ENCODE measurements at places on chromosomes 13 and 19.

DNA sequence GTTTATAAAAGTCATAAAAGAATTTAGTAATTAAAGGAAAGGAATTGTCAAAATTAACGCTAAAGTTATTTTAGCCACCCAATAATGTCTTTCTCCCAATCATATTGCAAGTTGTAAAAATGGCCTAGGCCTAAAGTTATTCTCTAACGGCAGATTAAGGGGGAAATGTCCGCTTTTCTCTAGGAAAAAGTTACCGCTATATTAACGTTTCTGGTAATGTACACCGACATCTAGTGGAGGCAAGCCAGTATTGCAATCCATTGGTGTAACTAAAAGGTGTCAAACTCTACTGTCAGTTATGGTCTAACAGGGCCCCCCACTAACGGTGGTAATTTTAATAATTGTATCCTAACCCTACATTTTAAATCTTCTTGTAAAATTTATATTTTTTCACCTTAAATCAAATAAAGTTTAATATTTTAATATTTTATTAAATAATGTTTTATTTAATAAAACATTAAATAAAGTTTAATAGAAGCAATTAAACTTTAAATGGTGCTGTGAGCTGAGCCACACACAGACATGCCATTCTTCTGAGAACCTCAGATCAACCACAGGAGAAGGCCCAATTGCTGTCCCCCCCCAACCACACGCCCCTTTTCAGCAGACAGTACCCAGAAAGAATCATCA is 35.9 kb upstream of the ZSCAN5A start:
- DNase-seq: peak; percentile 45

DNA sequence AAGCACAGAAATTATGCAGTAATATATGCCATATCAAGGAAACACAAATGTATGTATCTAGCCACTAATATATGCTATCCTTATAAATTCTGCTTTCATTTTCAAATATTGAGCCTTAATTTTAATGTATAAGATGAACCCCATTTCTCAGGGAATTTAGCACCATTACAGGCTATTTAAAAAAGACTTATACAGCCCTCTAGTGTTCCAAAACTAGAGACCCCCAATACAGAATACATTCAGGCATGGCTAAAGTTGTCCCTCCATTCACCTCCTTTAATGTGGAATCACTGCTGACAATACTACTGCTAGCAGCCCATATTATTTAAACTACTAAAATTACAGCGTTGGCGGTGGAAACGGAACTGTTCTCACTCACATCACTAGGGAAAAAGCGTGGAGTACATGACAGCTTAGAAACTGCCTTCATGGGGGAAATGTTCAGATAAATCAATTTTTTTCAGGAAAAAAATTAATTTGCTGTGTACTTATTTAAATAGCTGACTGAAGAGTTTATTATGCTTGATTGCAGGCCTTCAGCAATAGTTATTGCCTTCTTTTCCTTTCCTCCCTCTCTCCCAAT is 541.0 kb downstream of the PCDH9 start:
- DNase-seq: no peak

- DNase-seq: no peak
These were observed 170.2 kb downstream of the DCLK1 start for GRCh38 chr13:35961002-35961401.

- DNase-seq: no peak
These were observed 11.0 kb downstream of the ZNF574 start for GRCh38 chr19:42086770-42087550.

GRCh38 chr13:100667894-100668293 is 6.7 kb downstream of the TMTC4 start:
- DNase-seq: no peak

- no peak for DNase-seq
These were observed 50.9 kb upstream of the ATP12A start for GRCh38 chr13:24629320-24629719.

DNA sequence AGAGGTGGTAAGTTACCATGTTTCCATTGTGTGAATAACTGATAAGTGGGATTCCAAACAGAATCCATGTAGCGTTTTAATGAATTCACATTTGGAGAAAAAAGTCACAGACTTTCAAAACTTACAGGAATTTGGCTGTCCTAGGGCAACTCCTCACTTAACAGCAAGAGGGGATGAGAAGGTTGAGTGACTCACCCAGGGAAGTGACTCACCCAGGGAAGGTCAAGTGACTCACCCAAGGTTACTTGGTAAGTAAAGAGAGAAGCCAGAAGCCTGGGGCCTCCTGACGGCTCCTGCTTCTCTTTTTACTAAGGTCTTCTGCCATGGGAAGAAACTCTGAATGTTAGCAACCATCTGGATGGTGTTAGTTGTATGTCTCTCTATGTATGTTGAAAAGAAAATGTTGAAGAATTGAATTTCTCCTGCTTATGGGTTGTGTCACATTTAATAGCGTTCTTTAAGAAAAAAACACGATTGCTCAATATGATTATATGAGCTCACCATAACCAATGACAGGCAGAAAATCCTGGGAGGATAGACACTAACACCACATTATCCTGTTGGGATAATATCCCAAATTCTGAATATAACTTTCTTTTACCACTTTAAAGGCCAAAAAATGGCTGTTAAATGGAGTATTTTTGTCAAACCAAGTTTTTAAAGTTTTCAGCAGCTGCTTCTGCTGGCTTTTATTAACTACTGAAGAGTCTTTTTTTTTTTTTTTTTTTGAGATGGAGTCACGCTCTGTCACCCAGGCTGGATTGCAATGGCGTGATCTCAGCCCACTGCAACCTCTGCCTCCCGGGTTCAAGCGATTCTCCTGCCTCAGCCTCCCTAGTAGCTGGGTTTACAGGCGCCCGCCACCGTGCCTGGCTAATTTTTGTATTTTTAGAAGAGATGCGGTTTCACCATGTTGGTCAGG is 195.6 kb downstream of the GGACT start:
- peak; percentile 41 for DNase-seq

DNA sequence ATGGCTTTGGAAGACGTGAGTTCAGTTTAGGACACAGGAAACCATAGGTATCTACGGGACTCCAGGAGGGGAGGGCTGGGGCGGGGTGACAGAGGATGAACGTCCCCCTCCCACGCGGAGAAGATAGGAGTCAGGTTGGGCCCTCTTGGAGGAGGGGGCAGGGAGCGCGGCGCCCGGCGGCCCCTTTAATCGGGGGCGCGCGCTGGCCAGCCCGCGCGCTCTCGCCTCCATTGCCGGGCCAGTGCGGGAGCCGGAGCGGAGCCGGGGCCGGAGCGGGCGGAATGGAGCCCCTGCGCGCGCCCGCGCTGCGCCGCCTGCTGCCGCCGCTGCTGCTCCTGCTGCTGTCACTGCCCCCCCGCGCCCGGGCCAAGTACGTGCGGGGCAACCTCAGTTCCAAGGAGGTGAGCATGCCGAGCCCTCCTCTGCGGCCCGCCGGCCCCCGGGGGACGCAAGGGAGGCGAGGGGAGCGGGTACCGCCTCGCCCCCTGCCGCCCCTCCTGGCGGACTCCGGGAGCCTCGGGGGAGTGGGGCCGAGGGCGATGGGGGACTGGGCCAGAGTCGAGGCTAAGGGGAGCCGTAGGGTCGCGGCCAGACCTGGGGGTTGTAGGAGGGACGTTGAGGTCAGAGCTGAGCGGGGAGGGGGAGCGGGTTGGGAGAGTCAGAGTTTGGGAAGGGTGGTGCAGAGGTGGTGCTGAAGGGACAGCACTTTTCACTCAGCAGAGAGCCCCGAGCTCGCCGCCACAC is at the start of gene TMEM145:
TSS of gene TMEM145 (plus strand) at position 214 of the 744 bp plus-strand sequence. CDS start at position 282, 68 bp downstream.
- no peak for DNase-seq

Data from activated gamma-delta T cell treated with Interleukin-2 at 50 U/mL for 16 hours (primary cell).